ENCODE measurements at places on chromosomes 6 and 20.

DNA sequence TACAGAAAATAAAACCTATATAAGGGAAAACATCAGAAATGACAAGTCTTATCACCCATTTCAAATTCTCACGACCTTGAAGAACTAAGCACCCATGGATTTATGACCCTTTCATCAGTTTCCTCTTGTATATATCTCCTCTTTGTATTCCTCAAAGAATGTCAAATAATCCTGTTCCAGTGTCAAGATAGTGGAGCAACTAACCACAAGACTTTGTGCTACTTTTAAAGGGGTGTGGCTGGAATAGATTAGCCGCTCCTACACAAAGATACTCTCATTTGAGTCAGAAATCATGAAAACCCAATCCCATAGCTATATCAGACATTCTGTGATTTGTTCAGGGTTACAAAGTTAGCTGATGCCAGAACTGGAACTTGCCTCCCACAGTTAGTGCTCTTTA is 6.6 kb downstream of the REPS1 start:
- no peak overlapping the region for H3K4me3 ChIP-seq
- DNase-seq, result no peak
- no peaks in the 10 kb centered on the region for H3K36me3 ChIP-seq
- H3K27ac ChIP-seq, result no peak overlapping the region
- H3K4me1 ChIP-seq, result peaks cover 72% of the 10 kb centered on the region

GRCh38 chr20:24694727-24695528 is 225.5 kb downstream of the SYNDIG1 start:
- no peak overlapping the region for H3K27ac ChIP-seq
- no peaks in the 10 kb centered on the region for H3K36me3 ChIP-seq
- no peaks in the 10 kb centered on the region for H3K27me3 ChIP-seq

GRCh38 chr20:59580146-59580946 is 24.0 kb upstream of the PHACTR3 start:
- H3K27ac ChIP-seq, result no peak overlapping the region
- H3K4me3 ChIP-seq, result no peak overlapping the region
- H3K4me1 ChIP-seq, result peaks cover 19% of the 10 kb centered on the region
- peaks cover 11% of the 10 kb centered on the region for H3K27me3 ChIP-seq

GRCh38 chr20:3392756-3393155 is 14.7 kb downstream of the DNAAF9 start:
- no peak overlapping the region for H3K4me3 ChIP-seq
- no peaks in the 10 kb centered on the region for H3K36me3 ChIP-seq
- peaks cover 24% of the 10 kb centered on the region for H3K4me1 ChIP-seq
- no peaks in the 10 kb centered on the region for H3K27me3 ChIP-seq

GRCh38 chr6:134190883-134191282 is 127.0 kb downstream of the SGK1 start:
- no peak for DNase-seq
- no peaks in the 10 kb centered on the region for H3K36me3 ChIP-seq
- no peaks in the 10 kb centered on the region for H3K4me1 ChIP-seq
- H3K27ac ChIP-seq, result no peak overlapping the region
- no peak overlapping the region for H3K4me3 ChIP-seq

DNA sequence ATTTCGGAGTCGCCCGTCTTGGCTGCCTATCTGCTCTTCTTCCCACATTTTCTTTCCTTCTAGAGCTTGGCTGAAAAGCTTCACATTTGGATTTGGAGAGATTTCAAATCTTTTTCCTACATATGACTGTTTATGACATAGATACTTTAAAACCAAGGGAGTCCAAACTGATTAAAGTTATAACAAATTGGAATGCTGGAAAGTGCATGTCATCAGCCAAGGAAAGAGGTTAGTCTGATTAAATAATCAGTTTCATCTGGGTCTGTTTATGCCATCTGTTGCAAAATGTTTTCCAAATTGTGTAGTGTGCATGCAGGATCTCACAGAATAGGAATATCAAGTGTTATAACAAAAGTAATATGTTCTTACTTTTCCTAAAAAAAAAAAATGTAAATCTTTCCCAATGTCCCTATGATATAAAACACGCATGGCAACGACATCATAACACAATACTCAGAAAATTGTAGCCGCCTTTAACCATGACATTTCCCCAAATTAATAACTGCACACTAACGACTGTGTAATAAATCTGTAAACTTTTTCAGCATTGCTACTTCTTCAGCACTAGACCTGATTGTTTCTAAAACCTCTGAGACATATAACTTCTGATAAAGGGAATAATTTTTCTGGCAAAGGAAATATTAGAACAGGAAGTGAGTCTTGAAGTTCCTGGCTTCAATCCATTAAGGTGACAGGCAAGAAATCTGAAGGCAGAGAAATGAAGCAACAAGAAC is 230.2 kb upstream of the FOXQ1 start:
- no peaks in the 10 kb centered on the region for H3K27me3 ChIP-seq
- H3K27ac ChIP-seq, result peak overlapping the region; percentile 88
- H3K4me3 ChIP-seq, result no peak overlapping the region
- no peak for DNase-seq
- no peaks in the 10 kb centered on the region for H3K36me3 ChIP-seq
- peaks cover 43% of the 10 kb centered on the region for H3K4me1 ChIP-seq

- H3K27ac ChIP-seq, result no peak overlapping the region
- DNase-seq, result no peak
- H3K4me1 ChIP-seq, result no peaks in the 10 kb centered on the region
- H3K4me3 ChIP-seq, result no peak overlapping the region
- peaks cover 21% of the 10 kb centered on the region for H3K36me3 ChIP-seq
Observed at GRCh38 chr20:6045566-6045965, 8.3 kb downstream of the LRRN4 start.

GRCh38 chr6:79453558-79454042 is 83.6 kb downstream of the LCA5 start:
- DNase-seq, result no peak
- no peaks in the 10 kb centered on the region for H3K36me3 ChIP-seq
- no peaks in the 10 kb centered on the region for H3K27me3 ChIP-seq
- no peak overlapping the region for H3K4me3 ChIP-seq
- H3K27ac ChIP-seq, result no peak overlapping the region

GRCh38 chr20:33474963-33475362 is 14.9 kb upstream of the CBFA2T2 start:
- H3K27ac ChIP-seq, result no peak overlapping the region
- H3K36me3 ChIP-seq, result no peaks in the 10 kb centered on the region
- no peak for DNase-seq
- H3K4me1 ChIP-seq, result peaks cover 18% of the 10 kb centered on the region
- no peaks in the 10 kb centered on the region for H3K27me3 ChIP-seq

- no peak overlapping the region for H3K4me3 ChIP-seq
- H3K36me3 ChIP-seq, result peaks cover 36% of the 10 kb centered on the region
- DNase-seq, result no peak
- no peaks in the 10 kb centered on the region for H3K27me3 ChIP-seq
- peaks cover 22% of the 10 kb centered on the region for H3K4me1 ChIP-seq
Observed at GRCh38 chr6:152170313-152170701, 362.8 kb downstream of the ESR1 start.

DNA sequence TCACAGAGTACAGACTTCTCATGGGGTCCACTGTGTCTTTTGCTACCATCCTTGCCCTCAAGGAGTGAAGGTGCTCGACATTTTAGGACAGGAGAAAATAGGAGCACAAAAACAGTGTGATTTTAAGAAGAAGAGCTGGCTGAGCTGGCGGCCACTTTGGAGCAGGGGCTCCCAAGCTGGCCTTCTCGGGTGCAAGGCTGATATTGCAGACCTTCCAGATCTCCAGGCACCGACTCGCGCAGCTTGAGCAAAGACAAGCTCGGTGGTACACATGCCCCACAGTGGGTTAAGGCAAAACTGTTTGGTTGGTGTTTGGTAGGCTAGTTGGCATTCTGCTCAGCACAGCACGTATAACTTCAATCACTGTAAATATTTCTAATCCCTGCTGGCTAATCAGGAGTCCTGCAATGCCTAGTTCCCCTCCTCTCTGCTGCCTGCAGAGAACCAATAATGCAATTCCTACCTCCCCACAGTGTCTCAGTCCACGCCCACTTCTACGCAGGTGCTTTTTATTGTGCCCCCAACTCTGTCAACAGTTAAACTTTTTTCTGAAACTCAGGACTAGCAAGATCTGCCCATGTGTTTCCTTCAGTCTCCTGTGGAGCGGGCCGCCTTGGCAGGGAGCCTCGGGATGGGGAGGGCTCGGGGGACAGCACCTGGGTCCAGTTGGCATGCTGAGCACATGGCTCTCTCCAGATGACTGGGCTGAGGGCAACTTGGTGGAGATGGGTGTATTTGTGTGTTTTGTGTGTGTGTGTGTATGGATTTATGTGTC is 12.7 kb upstream of the SMOC2 start:
- no peaks in the 10 kb centered on the region for H3K4me1 ChIP-seq
- peak; percentile 49 for DNase-seq
- H3K36me3 ChIP-seq, result no peaks in the 10 kb centered on the region
- H3K27ac ChIP-seq, result no peak overlapping the region
- no peak overlapping the region for H3K4me3 ChIP-seq

- no peak overlapping the region for H3K27ac ChIP-seq
- no peak overlapping the region for H3K4me3 ChIP-seq
- peaks cover 18% of the 10 kb centered on the region for H3K27me3 ChIP-seq
- peaks cover under 1% of the 10 kb centered on the region for H3K4me1 ChIP-seq
- H3K36me3 ChIP-seq, result no peaks in the 10 kb centered on the region
Observed at GRCh38 chr20:63840405-63840828, 9.4 kb upstream of the ZBTB46 start.
